Uterus (tissue), 4 donors: ENCODE measurements at places on chromosomes 6 and 20. TPM values are rescaled to one million over a fixed set of nuclear protein-coding genes. Genes with fewer than 3 reads are reported as not detected.

GRCh38 chr6:136058852-136059251 is 191.3 kb downstream of the MTFR2 start:
- no peaks in the 10 kb centered on the region for H3K36me3 ChIP-seq
- H3K4me1 ChIP-seq: peaks cover 14% of the 10 kb centered on the region
- no peaks in the 10 kb centered on the region for H3K27me3 ChIP-seq
- peak overlapping the region; percentile 18 for H3K27ac ChIP-seq
- H3K4me3 ChIP-seq: no peak overlapping the region

The WTAP gene
- total RNA-seq: 74.7 TPM

The PAX1 gene
- not detected for total RNA-seq

The RIPPLY2 gene
- total RNA-seq: not detected

The INSM1 gene
- total RNA-seq: not detected
